ENCODE measurements at places on chromosomes 4 and X. TPM values are rescaled to one million over a fixed set of nuclear protein-coding genes. Genes with fewer than 3 reads are reported as not detected.

AKAP14 gene
- 0.77 TPM for polyA plus RNA-seq

PHEX gene
- 0.02 TPM for polyA plus RNA-seq

RBM46 gene
- polyA plus RNA-seq: 0.12 TPM

NPY1R gene
- polyA plus RNA-seq: 2.7 TPM

TLR3 gene
- 1.00 TPM for polyA plus RNA-seq

NSG1 gene
- 60.0 TPM for polyA plus RNA-seq

PTPN13 gene
- 12.7 TPM for polyA plus RNA-seq

MAGEB1 gene
- 0.05 TPM for polyA plus RNA-seq

SMIM43 gene
- 0.41 TPM for polyA plus RNA-seq

PCSK1N gene
- polyA plus RNA-seq: 3.6 TPM

TMSB15A gene
- polyA plus RNA-seq: 80.4 TPM

DIAPH2 gene
- 4.4 TPM for polyA plus RNA-seq

TMPRSS11F gene
- polyA plus RNA-seq: not detected

SERTM2 gene
- 0.45 TPM for polyA plus RNA-seq

RHOXF1 gene
- polyA plus RNA-seq: not detected

SAGE1 gene
- not detected for polyA plus RNA-seq

GLRA3 gene
- not detected for polyA plus RNA-seq

GAGE2A gene
- not detected for polyA plus RNA-seq

ERVMER34-1 gene
- polyA plus RNA-seq: 14.2 TPM

SOWAHB gene
- polyA plus RNA-seq: 0.15 TPM

MED28 gene
- polyA plus RNA-seq: 21.8 TPM
